Naive thymus-derived CD4-positive, alpha-beta T cell (primary cell): ENCODE measurements at places on chromosomes 3 and 15. TPM values are rescaled to one million over a fixed set of nuclear protein-coding genes. Genes with fewer than 3 reads are reported as not detected.

OR5K4 gene
- not detected for total RNA-seq

CD200 gene
- total RNA-seq: 2.8 TPM

FOXB1 gene
- 0.27 TPM for total RNA-seq

ISLR2 gene
- not detected for total RNA-seq

CSTA gene
- total RNA-seq: 44.4 TPM

CASR gene
- total RNA-seq: not detected

CORO2B gene
- not detected for total RNA-seq

PLA2G4D gene
- not detected for total RNA-seq

FBXO40 gene
- total RNA-seq: not detected

CDCP1 gene
- total RNA-seq: 1.5 TPM

CRTAP gene
- total RNA-seq: 46.4 TPM

CFAP100 gene
- total RNA-seq: not detected in 2 replicates

ZNF502 gene
- total RNA-seq: 4.3 TPM
